ENCODE measurements at places on chromosomes 7 and 10. TPM values are rescaled to one million over a fixed set of nuclear protein-coding genes. Genes with fewer than 3 reads are reported as not detected.

GRCh38 chr10:451021-451471 lies 238.4 kb downstream of the DIP2C start:
- no peak for DNase-seq

NME8 gene
- total RNA-seq, result not detected

DNA sequence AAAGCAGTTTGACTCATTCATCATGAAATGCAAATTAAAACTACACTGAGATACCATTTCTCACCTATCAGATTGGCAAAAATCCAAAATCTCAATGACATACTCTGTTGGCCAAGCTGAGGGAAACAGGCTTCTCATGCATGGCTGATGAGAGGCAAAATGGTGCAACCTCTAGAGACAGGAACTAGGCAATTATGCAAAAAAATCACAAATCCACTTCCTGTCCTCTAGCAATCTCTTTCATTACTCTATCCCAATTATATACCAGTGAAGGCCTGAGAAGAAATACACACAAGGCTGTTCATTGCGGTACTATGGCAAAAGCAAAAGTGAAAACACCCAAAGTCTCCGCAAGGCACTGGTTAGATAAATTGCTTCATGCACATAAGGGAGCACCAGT lies 25.9 kb upstream of the PTPRN2 start:
- DNase-seq, result no peak

DNA sequence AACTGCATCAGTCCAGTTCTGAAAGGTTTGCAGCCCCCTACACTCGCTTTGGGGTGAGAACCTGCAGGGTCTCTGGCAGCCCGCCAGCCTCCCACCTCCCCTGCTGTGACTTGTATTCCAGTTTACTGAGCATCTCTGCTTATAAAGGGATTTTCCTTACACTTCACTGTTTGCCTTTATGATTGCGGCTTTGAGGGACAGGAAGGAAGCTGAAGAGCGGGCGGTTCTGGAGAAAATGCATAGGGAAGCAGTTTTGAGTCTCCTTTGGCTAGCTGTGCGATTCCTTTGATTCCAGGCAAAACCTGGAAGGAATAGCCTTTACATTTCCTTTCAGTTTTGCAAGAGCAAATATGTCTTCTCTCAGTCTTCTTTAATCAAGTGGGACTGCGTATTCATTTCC lies 65.0 kb upstream of the TRIM8 start:
- no peak for DNase-seq

MET gene
- 14.3 TPM for total RNA-seq

IL6 gene
- 1.0 TPM for total RNA-seq

PTPRZ1 gene
- 0.65 TPM for total RNA-seq

APBB1IP gene
- total RNA-seq, result 3.3 TPM

DNA sequence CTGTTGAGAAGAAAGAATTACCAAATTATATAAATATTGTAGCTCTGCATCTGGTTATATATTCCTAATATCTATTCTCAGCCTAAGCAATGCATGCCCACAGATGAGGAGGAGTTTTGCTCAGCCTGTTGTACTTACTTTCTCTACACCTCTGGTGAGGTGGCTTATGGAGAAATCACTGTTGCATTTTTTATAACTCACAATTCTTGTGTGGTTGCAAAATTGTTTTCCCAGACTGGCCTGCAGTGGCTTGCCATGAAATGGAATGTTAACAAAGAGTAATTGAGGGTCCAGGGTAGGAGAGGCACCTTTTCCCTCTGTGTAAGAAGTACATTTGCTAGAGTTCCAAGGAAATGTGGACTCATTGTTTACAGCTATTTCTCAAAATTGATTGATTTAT lies 202.0 kb upstream of the SEMA3E start:
- no peak for DNase-seq

GRCh38 chr10:132451506-132452215 lies 54.7 kb downstream of the PWWP2B start:
- peak; percentile 41 for DNase-seq

DNA sequence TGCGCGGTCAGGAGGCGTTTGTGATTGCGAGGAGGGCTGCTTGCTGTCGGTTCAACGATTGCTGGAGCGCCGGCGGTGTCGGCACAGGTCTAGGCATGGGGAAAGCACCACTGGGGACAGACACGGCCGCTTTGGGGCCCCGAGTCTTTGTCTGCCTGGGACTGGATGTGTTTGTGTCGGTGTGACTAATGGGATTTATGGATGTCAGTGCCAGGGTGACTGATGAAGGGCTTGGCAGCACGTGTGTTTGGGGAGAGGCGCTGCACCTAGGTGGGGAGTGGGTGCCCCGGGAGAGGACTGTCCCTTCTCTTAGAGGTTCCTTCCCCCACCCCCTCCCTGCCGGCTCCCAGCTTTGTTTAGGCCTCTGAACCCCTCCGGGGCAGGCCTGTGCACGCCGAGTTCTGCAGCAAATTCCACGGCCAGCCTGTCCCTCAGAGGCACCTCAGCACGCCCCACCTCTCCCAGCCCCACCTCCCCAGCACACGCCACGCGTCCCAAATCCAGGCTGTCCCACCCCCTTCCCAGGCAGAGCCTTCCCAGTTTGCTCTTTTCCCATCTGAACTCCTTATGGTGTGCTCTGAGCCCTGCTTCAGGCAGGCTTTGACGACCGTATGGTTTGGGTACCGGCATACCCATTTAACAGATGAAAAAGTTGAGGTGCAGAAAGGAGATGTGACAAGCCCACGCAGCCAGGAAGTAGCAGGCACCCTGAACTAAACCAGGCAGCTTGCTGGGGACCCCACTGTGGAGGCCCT lies 6.4 kb upstream of the TNRC18 start:
- DNase-seq, result peak; percentile 67

C7orf33 gene
- total RNA-seq, result not detected

- DNase-seq, result no peak
Observed at GRCh38 chr7:81665236-81665635, 104.6 kb downstream of the HGF start.

CTAGE8 gene
- 0.32 TPM for total RNA-seq

NUP42 gene
- 19.7 TPM for total RNA-seq

EVX1 gene
- total RNA-seq, result not detected

DNA sequence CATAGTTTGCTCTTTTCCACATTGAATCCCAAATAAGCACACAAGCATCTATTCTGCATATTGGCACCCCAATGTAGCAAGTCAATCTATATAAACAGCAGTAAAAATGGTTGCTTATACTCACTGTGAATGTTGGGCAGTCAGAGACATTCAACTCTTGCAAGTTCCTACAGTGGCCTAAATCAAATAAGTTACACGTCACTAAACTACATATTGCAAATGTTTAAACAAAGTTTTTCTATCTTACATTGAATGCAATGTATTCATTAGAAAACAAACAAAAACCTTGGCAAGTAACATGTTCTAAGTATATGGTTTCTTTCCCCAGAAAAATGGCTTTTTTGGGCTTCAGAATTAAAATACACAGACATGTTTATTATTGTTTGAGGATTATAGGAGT lies 19.0 kb downstream of the LRRC17 start:
- DNase-seq, result no peak

DNA sequence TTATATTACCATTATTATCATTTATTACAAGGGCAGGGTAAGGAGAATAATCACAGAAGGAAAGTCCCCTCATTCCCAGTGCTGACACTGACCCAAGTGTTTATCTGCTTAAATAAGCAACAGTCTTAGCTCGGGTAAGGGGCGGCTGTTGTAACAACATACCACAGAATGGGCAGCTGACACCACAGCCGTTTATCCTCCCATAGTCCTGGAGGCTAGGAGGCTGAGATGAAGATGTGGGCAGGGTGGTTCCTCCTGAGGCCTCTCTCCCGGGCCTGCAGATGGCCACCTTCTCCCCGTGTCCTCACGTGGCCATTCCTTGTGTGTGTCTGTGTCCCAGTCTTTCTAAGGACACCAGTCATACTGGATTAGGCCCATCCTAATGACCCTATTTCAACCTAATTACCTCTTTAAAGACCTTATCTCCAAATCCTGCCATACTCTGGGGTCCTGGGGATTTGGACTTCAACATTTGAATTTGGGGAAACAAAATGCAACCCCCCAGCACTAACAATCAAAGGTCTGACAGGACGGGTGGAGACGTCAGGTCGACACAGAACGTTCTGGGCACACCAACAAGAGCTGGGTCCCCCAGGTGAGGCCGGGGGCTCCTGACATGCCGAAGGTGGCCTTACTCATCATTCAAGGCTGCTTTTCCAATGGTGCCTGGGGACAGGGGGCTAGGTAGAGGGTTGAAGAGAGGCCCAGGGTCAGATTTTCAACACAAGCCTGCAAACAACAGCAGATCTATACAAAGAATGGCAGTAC lies 93.5 kb downstream of the TNS3 start:
- no peak for DNase-seq

DNA sequence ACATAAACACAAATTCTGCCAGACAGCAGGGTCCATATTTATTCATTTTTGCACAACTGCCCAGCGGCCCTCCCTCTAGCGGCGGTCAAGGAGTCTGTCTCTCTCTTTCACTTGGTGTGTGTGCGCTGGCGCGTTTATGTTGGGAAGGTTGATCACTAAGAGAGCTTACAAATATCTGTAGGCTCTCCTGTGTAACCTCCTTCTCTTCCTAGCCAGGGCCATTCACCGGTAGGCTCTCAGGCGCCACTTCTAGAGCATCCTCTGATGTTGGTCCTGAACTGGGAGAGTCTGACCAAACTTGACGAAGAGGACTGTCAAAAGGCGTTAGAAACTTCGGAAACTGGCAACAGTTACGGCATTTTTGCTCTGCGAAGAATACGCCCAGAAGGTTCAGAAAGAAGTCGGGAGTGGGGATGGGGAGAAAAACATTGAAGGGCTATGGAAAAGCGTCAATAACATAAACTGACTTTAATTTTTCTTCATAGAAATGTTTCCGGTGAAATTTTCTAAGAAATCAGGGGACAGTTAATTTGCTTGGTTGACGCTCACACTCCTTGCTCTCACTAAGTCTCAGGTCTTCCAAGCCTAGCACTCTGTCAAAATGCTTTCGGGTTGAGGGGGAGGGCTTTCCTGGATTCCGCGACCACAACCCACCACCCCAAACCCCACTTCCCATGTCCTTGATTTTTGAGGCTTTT lies 731.1 kb downstream of the ZWINT start:
- peak; percentile 42 for DNase-seq

SLC16A9 gene
- 0.48 TPM for total RNA-seq

- no peak for DNase-seq
Observed at GRCh38 chr10:4786043-4786839, 39.8 kb upstream of the AKR1E2 start.

NUDT13 gene
- total RNA-seq, result 4.1 TPM

GRCh38 chr7:158529181-158530096 lies 58.2 kb downstream of the PTPRN2 start:
- no peak for DNase-seq

EEF1AKMT2 gene
- 11.9 TPM for total RNA-seq

OPN4 gene
- 0.40 TPM for total RNA-seq

COL13A1 gene
- 0.89 TPM for total RNA-seq

- no peak for DNase-seq
Observed at GRCh38 chr7:92766461-92767003, 69.8 kb downstream of the CDK6 start.

HMX2 gene
- total RNA-seq, result not detected

GRCh38 chr7:128434413-128435326 lies 21.0 kb upstream of the HILPDA start:
- no peak for DNase-seq

GRCh38 chr7:34058801-34059135 lies 153.4 kb downstream of the BMPER start:
- no peak for DNase-seq

CYP26C1 gene
- 0.05 TPM for total RNA-seq

- DNase-seq, result no peak
Observed at GRCh38 chr10:110829721-110830410, 41.9 kb upstream of the PDCD4 start.

- peak; percentile 35 for DNase-seq
Observed at GRCh38 chr7:77157446-77157845, 35.0 kb downstream of the CCDC146 start.

ADCYAP1R1 gene
- total RNA-seq, result 4.8 TPM

DNA sequence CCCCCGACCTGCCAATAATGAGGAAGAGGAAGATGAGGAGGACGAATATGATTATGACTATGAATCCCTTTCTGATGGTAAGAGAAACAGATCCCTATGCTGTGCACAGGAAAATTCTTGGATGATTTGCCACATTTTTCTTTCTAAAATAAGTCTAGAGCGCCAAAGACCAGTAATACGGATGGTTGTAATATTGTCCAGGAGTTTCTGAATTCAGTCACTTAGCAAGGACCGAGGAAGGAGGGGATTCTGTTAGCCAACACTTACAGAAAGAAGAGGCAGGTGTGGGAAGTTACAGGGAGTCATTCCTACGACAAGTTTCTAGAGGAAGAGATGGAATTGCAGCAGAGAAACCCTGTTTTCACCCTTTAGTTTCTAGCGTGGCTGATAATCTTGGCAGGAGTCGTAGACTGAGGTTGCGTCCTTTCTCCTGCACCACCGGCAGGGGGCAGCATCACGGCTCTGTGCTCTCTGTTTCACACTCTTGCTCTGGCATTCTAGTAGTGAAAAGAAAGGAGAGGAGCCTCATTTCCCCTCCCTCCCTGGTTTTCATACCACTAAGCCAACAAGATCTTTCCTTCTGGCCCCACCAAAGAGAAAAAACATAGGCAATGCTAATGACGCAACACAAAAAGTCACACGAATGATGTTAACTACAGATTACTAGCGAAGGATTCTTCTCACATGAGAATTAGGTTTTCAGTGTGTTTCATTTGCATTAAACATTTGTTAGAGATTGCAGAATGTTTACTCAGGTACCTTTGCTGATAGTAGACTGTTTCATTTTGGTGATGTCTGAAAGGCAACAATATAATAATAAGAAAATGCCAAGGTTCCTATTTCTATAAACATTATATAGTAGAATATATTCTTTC lies 82.7 kb downstream of the NOC3L start:
- DNase-seq, result peak; percentile 53

DNA sequence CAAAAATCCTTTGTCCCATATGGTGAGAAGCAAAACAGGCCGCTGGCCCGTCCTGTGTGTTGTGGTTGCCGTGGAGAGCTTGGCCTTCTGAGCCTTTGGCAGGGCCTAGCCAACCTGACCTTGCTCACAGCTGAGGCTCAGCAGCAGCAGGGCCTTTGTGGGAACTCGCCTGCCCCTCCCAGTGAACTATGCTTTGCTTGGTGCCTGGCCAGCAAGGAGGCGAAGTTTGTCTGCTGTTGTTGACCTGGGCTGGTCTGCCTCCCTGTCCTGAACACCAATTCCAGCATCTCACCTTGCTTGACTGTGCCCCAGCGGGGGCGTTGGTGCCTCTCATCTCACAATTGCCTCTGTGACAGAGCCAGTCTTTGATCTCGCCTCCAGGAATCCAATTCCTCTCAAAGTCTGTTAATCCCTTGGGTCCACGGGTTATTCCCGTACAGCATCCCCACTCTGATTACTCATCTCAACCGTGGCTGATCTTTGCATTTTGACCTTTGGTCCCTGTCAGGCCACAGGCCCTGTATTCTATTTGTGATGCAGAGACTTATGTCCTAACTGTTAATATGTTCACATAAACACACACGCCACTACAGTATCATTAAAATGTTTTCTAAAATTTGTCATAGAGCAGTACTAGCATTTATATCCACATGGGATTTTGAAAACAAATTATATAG lies 22.6 kb downstream of the EPDR1 start:
- peak; percentile 88 for DNase-seq

GRCh38 chr7:84469034-84469433 lies 274.4 kb upstream of the SEMA3A start:
- DNase-seq, result no peak

AMZ1 gene
- 0.08 TPM for total RNA-seq

KCP gene
- total RNA-seq, result 0.11 TPM

- DNase-seq, result peak; percentile 40
Observed at GRCh38 chr7:960269-960871, 5.9 kb upstream of the ADAP1 start.
